AG09319 (cell line): ENCODE measurements at places on chromosomes 5 and 9.

DNA sequence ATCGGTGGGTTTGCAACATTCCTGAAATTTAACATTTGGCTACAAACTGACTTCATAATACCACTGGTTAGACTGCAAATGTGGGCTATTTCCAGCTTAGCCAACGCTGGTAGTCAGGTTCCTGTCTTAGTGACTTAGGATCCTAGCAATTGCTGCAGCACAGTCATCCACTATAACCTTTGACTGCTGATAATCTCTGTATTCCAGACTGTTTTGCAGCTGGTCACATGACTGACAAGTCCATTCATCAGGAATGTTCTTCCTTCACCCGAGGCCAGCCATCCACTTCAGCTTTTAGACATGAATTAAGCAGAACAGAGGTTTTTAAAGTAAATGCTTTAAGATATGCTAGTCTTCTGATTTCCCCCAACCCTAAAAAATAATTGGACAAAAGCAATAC, 425.9 kb upstream of the MPDZ start:
- no peak for DNase-seq

GRCh38 chr9:124770359-124771020, 621 bp downstream of the NR6A1 start:
- DNase-seq, result no peak

GRCh38 chr5:77642738-77643653, 4.5 kb upstream of the OTP start:
- DNase-seq, result no peak

- DNase-seq, result no peak
These were observed 5.0 kb upstream of the TMEM268 start for GRCh38 chr9:114606068-114606467.

DNA sequence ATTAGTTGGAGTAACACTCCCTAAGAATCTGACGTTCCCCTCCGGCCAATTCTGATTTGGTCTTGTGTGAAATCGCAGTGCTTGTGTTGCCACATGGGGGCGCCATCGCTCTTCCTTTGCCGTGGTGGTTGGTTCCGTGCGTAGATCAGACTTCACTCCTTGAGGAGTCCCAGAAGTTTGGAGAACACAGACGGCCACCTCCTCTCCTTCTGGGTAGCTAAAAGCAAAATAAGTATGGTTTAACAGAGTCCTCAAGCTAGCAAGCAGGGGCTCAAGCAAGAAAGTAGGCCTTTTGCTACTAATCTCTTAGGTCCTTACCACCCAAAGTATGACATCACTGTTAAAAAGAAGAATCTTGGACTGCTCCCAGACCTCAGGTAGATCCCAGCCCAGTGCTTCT, 59.5 kb downstream of the HSPA4 start:
- DNase-seq, result peak; percentile 66
